Lung microvascular endothelial cell (primary cell): ENCODE measurements at places on chromosomes 1 and 21.

GRCh38 chr1:176896216-176896615 lies 268.3 kb downstream of the ASTN1 start:
- no peak for DNase-seq

DNA sequence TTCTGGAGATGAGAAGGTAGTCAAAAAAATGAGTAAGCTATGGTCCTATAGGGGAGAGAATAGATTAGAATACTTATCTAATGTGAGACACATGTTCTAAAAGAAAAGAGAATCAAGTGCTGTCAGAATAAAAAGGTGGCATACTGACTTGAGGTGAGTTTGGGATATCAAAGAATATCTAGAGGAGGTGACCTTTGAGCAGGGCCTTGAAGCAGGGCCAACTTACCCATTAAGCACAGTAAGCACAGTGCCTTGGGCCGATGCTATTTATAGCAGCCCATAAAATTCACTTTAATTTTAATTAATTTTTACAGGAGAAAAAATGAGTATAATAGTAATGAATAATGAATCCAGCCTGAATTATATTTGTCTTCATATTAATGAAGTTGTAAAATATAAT lies 92.2 kb downstream of the XPR1 start:
- DNase-seq = no peak

GRCh38 chr1:179825206-179825605 lies 52.4 kb downstream of the TOR1AIP2 start:
- no peak for DNase-seq

- DNase-seq = peak; percentile 80
Measured at GRCh38 chr1:21397813-21398188, 42.1 kb upstream of the NBPF3 start.

- no peak for DNase-seq
Measured at GRCh38 chr1:164477343-164477742, 81.6 kb upstream of the PBX1 start.

DNA sequence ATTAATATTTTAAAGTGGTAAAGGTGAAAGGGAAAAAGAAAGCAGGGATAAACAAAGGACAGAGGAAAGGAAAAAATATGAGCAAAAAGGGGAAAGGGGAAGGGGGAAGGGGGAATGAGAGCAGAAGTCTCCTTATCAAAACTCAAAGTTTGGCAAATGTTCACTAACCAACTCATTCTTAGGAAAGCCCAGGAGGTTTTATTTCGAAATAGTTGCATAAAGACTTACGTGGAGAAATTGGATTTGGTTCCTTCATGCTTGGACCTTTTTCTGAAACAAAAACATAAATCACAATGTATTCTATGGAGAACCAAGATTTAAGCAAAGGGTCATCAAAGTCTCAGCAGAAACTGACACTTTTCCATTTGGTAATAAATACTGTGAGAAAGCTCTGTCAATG lies 188.1 kb downstream of the TGFBR3 start:
- no peak for DNase-seq

GRCh38 chr1:59360729-59361128 lies 63.8 kb downstream of the FGGY start:
- DNase-seq = no peak

DNA sequence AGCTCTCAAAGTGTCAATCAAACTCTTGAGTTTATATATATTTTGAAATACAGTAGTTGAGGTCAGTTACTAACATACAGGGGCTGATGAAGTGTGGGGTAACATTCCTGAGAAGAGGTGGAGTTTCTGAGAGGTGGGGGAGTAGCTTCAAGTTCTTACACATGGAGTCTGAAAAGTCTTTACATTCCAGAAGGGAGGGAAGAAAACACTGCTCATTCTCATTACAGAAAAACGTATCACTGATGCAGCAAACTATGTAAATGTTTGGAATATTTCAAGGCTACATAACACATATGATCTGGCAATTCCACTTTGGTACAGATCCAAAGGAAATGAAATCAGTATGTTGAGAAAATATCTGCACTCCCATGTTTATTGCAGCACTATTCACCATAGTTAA lies 1065.8 kb upstream of the B3GALT2 start:
- DNase-seq = no peak

- peak; percentile 62 for DNase-seq
Measured at GRCh38 chr1:9302745-9303524, 10.2 kb downstream of the SPSB1 start.

GRCh38 chr1:229137271-229137670 lies 133.6 kb upstream of the RAB4A start:
- DNase-seq = no peak

DNA sequence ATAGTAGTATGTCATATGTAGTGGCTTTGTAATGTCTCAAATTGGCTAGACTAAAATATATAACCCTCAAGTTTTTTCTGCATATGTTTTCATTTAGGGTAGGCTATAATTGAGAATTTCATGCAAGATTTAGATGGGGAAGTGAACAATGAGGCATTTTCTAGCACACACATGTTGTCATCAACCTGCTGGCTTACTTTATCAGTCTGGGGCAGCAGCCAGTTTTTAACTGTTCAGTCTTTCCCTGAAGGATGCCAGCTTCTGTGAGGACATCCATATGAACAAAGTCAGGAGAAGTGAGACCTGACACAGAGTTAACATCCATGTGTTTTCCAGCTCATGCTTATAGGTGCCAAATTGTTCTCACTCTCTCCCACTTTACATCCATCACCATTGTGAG lies 74.7 kb upstream of the OLFM3 start:
- no peak for DNase-seq

DNA sequence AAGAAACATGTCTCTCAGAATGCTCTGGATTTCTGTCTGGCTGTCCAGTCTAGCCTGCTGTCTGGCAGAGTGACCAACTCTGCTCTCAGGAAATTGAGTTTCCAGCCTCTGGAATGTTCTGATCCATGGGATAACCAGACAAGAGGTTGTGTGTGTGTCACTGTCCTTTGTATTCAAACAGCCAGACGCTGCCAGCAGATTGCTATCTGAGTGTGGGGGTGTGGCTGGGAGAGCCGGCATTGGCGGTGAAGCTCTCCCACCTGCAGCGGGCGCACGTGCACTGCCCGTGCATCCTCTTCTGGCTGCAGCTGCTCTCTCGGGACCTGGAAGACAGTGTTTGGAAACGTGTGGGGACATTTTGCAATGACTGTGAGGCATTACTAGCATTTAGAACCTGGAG lies 26.1 kb downstream of the PKP1 start:
- DNase-seq = peak; percentile 85

- DNase-seq = no peak
Measured at GRCh38 chr21:33041981-33042380, 16.2 kb downstream of the OLIG2 start.

DNA sequence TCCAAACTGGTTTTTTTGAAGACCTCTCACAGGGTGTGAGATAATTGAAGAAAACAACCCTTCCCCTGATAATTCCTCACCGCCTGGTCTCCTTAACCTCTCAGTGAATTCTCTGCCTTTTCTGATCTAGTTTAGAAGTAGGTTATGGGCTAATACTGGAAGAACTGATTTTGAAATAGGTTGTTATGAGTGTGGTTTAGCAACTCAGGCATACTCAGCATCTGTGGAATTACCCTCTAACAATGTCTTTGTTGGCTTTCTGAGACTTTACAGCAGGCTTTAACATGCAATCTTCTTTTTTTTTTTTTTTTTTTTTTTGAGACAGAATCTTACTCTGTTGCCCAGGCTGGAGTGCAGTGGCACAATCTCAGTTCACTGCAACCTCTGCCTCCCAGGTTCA lies 10.3 kb upstream of the PLD5 start:
- no peak for DNase-seq

DNA sequence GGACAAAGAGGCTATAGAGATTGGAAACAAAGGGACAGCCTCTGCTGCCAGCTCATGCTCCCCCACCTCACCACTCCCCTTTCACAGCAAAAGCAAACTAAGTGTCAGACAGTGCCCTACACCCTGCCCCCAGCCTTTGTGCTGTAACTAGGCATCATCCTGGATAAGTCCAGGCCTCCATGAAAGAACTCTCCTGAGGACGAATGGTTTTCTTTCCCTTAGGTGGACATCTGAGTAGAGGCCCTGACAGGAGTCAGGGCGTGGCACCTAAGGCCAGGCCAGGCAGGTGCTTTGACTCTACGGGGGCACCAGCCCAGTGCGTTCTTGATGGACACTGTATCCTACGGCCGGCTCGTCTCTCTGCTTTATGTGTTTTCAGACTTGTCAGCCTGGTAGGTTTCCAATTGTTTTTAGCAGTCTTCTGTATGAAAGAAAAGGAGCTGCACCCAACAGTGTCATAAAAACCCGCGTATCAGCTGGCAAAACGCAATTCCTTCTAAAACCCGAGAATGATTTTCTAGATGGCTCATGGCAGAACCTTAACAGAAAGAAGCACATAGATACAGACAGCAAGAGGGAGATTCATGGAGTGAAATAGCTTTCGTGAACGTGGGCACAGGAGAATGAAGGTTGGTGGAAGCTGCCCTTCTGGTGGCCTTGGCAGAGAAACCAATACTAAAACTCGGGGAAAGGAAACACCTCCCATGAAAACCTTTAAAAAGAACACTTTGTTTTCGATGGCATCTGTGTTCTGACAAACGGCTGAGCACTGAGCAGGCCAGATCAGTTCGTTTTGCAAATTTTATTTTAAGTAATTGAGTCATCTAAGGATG lies 51.7 kb upstream of the AJAP1 start:
- DNase-seq = no peak

DNA sequence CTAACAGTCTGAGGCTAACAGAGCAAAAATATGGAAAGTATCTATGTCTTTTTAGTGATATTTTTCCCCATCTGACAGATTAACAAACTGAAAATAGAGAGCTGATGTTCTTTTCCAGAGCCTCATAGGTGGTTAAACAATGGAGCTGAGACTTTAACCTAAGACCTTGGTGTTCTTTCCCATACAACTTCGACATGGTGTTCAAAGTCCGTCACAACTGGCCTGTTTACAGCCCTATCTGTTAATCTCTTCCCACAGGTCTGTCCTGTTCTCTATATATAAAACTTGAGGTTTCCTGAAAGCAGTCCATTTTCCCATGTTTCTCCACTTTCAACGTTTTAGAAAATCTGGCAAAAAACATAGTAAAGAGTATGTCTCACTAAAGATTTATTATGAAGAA lies 395.7 kb downstream of the BRINP2 start:
- DNase-seq = no peak

GRCh38 chr1:24417681-24418080 lies 2.1 kb downstream of the NIPAL3 start:
- no peak for DNase-seq

- DNase-seq = peak; percentile 84
Measured at GRCh38 chr1:67719329-67720196, 34.6 kb downstream of the GADD45A start.

DNA sequence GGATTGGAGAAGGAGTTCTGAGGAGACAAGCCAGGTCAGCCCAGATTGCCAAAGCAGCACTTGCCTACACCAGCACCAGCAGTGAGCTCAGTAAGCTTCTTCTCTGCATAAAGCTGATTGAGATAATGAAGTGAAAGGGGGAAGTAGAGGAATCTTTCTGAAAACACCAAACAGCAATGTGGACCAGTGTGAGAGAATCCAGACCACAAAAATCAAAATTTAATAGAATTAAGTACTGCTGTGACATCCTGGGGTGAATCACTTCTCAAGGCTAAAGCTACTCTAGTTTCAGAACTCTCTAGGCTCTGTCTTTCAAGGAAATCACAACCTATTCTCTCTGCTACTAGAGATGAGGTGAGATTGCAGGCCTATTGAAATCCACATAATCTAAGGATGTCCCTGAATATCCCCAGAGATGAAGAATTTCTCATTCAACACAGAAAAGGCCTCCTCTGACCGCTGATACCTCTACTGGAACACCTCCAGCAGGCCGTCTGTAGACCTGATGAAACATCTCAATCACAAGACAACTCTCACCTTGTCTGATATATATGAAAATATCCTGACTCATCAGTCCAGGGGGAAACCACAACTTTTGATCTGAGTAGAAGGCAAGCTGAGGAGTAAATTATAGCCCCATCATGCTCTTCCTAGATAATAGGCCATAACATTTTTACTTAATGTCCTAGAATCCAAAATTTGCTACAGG lies at the start of gene FCRL4:
FCRL4 (minus strand) TSS at position 127 of the 709 bp plus-strand sequence. CDS start 141 bp downstream, outside the sequence.
- DNase-seq = no peak

DNA sequence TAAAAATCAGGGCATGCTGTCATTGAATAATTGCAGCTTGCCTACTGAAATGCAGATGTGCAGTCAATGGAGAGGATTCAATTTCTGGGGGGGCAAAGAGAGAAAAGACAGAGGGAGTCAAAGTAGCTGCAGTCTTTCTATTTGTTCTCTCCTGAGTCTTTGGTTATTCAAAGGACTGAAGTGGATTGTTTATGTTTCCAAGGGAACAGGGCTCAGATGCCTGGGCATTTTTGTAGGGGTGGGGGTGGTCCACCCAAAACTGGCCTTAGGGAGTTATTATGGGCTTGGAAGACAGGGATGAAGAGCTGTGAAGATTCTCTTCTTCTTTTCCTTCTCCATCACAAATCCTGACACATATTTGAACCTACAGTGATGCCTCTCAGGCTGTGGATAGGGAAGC lies 408.8 kb upstream of the DAB1 start:
- no peak for DNase-seq

GRCh38 chr1:107407011-107407410 lies 266.2 kb downstream of the NTNG1 start:
- DNase-seq = no peak

DNA sequence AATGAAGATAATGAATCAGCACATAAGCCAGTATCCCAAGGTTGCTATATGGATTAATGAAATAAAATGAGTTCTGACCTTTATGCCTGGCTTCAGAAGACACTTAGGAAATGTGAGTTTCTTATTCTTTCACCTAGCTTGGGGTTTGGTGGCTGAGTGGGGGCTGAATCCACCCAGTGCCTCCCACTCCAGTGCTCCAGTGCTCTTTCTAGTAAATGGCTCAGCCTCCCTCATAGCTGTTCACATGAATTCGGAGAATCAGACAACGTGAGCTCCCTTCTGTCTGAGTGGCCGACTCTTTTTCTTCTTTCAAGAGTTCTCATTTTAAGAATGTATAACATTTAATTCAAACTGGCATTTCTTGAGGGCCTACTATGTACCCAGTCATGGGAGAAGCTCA lies 43.5 kb downstream of the TRABD2B start:
- no peak for DNase-seq
